Fibroblast of pulmonary artery (primary cell): ENCODE measurements at places on chromosomes 16 and 17.
A peak's percentile ranks its signal among the peaks of the same experiment; 100 is the strongest.

GRCh38 chr17:73924909-73925186 lies 278.6 kb upstream of the RPL38 start:
- DNase-seq, result no peak

- DNase-seq, result no peak
Observed at GRCh38 chr16:51544851-51545467, 393.9 kb upstream of the SALL1 start.

DNA sequence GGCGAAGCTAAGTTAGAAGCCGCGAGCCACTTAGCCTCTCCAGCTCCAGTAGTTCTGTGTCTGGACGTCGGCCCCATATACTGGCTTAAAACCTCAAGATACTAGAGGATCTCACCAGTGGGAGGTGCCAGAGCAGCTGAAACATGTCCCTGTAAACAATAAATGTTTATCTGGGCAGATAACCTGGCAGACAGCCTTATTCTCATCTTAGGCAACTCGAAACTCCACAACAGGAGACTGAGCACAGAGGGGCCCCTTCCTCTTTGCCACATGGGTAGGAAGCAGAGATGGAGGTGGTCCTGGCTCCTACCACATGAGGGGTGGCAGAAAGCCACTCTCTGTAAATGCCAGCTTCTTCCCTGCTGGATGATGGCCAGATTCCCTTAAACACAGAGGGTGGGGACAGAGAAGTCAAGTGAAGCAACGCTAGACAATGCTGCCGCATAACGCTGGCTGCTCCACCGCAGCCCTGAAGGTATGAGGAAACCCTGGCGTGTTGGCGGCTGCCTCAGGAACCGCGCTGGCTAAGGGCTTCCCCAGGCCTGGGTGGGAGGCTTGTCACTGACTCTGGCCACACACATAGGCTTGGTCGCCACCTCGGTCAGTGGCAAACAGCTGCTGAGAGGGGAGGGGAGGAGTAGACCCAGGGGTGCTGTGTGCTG lies 67.9 kb downstream of the HIC1 start:
- DNase-seq, result peak; percentile 91

- peak; percentile 73 for DNase-seq
Observed at GRCh38 chr16:3980253-3981111, 100.0 kb upstream of the CREBBP start.

DNA sequence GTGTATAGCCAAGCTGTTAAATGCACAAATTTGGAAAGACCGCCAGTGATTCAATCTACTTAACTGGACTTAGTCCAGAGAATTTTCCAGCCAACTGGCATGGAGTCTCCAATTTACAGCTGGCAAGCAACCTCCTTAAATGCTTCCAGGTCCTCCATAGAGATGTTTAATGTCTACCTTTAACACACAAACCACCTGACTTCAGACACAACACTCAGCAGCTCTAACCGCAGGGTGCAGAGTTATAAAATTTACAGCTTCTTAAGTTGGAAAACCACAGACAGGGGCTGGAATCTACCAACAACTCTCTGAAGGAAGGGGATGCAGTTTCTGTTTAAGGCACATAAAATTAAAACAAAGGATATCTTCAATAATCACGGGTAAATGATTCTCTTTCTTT lies 106.9 kb downstream of the SYCE1L start:
- no peak for DNase-seq

DNA sequence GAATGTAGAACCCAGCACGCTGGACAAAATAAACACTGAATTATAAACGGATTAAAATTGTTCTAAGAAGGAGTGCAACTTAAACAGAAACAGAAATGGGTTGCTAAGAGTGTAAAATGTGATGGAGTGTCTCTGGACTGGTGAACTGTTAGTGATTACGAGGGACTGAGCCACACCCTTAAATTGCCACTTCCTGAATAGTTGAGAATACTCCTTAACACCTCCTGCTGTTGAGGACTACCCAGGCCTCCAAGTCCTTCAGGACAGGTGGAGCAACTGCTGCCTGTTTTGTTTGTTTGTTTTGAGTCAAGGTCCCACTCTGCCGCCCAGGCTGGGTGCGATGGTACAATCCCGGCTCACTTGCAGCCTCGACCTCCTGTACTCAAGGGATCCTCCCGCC lies 25.8 kb upstream of the IRF8 start:
- DNase-seq, result no peak
